Left colon (tissue), 2 donors: ENCODE measurements at places on chromosomes 5 and 9. TPM values are rescaled to one million over a fixed set of nuclear protein-coding genes. Genes with fewer than 3 reads are reported as not detected.

DNA sequence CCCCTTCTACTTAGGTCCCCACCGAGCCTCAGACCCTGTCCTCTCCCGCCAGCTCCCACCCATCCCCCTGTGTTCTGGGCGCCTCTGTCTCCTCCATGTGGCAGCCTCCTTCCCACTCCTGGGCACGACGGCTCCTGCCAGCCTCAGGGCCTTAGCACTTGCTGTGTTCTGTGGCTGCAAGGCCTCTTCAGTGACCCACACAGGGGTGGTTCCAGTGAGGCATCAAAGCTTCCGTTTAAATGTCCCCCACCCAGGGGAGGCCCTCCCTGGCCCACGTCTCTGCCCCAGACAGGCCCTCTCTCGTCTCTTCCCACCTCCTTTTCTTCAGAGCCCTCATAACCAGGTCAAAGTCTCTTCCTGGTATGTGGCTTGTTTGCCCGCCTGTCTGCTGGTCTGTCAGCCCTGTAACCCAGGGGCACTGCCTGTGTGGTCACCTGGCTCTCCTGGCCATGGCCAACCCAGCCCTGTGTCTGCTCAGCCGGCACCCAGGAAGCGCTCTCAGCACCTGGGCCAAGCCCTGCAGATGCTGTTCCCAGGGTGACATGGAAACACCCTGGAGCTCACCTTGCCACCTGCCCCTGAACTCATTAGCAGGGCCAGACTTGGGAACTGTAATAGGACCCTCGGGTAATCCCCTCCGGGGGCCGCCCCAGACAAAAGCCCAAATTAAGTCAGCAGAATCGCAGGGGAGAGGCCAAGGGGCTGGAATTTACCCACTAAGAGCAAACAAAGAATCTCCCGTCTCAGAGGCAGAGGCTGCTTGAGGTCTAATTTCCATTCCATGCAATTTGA lies 33.7 kb downstream of the LHX3 start:
- no peak for DNase-seq

GRCh38 chr9:131419026-131419614 lies 25.2 kb downstream of the PRRC2B start:
- DNase-seq, result no peak

- peak; percentile 66 for DNase-seq
Observed at GRCh38 chr9:117487555-117488175, 72.8 kb upstream of the ASTN2 start.

GRCh38 chr5:147659166-147659929 lies 123.2 kb downstream of the JAKMIP2 start:
- DNase-seq, result peak; percentile 57

- DNase-seq, result no peak
Observed at GRCh38 chr5:96663608-96664007, 1.4 kb downstream of the CAST start.

GRCh38 chr9:35579130-35579529 lies 25.9 kb upstream of the TESK1 start:
- no peak for DNase-seq

The SHOC1 gene
- not detected for total RNA-seq

The NRARP gene
- total RNA-seq, result 181 TPM

The SOHLH1 gene
- total RNA-seq, result not detected

The RNF224 gene
- not detected for total RNA-seq

The FCHO2 gene
- 47.5 TPM for total RNA-seq

The BTNL9 gene
- 4.9 TPM for total RNA-seq

The FOXD4 gene
- 0.39 TPM for total RNA-seq
